ENCODE measurements at places on chromosomes 1 and 21.

- DNase-seq, result no peak
Measured at GRCh38 chr1:52238474-52238873, 96.6 kb downstream of the ZFYVE9 start.

DNA sequence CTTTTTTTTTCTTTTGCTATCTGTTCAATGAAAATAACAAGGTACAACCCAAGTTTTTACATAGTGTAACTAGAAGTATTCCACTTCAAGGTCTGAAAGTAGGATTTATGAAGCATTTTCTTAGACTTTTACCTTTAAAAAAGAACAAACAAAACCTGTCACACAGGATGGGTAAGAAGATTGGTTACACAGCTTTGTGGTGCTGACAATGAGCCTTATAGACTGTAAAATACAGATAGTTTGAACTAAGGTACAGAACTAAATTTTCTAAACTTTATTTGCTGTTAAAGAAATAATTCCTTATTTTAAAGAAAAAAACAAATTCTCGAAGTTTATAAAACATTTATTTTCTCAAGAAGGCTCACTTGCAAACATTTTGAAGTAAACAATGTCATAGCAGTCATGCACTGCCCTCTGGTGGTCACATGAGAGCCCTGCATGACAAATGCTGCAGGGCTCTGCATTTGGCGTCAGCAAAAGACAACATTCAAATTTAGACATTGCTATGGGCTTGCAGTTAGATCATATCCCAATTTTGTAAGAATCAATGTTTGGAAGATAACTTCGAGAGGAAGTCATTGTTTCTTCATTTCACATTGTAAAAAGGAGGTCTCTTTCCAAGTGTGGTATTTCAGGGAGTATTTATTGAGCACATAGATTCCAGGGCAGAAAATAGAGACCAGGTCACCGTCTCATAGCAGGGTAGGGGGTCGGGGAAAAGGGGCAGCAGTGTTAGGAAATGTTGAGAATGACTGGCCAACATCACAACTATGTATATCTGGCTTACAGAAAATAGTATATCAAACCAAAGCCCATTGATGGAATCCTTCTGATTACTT lies 115.3 kb upstream of the FMN2 start:
- peak; percentile 12 for DNase-seq

DNA sequence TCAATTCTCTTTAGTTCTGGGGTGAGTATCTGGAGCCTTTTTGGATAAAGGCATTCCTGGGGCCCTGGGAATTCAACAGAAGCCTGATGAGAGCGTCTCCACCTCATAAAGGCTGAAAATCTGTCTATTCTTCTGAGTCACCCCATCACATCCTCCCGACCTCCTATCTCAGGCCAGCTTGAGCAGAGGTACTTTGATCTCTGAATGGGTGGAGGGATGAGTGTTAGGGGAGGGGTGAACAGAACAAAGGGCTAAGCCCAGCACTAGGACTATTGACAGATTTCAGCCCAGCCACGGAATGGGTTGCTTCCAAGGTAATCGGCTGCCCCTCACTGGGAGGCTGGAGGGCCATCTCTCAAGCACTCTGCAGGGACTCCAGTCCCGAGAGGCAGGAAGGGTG lies 2.5 kb upstream of the MYBPH start:
- DNase-seq, result no peak

- DNase-seq, result no peak
Measured at GRCh38 chr1:226903819-226904716, 33.7 kb downstream of the PSEN2 start.

- no peak for DNase-seq
Measured at GRCh38 chr1:200458780-200459179, 48.9 kb upstream of the ZNF281 start.

DNA sequence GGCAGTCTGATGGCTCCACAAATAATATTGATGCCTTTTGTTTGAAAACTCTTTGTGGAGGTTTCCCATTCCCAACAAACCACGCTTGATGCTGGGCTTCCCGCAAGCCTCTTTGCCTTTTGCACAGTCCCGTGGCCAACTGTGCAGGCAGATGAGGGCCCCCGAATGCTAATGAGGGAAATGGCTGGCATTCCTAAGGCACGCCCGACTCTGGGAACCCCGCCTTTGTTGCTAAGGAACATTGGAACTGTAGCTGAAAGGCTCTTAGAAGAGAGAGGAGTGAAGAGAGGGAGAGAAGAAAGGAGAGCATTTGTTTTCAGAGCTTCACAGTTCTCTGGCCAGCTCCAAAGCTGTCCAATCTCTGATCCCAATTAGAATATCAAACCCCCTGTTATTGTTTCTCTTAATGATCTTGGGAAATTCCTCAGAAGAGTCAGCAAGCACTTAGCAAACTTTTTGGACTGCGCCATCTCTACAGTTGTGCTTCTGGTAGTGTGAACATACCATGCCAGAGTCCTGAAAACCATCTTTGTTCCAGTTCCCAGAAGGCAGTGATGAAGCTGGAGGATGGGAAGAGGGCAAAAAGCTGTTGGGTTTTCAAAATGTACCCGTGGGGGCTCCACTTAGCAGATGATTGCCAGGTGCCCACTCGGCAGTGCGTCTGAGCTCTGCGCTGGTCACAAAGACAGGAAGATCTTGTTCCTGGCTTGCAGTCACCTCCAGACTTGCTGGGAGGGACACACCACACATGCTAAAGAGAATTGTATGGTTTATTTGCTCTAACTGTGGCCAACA lies 60.1 kb upstream of the CYP2J2 start:
- no peak for DNase-seq

DNA sequence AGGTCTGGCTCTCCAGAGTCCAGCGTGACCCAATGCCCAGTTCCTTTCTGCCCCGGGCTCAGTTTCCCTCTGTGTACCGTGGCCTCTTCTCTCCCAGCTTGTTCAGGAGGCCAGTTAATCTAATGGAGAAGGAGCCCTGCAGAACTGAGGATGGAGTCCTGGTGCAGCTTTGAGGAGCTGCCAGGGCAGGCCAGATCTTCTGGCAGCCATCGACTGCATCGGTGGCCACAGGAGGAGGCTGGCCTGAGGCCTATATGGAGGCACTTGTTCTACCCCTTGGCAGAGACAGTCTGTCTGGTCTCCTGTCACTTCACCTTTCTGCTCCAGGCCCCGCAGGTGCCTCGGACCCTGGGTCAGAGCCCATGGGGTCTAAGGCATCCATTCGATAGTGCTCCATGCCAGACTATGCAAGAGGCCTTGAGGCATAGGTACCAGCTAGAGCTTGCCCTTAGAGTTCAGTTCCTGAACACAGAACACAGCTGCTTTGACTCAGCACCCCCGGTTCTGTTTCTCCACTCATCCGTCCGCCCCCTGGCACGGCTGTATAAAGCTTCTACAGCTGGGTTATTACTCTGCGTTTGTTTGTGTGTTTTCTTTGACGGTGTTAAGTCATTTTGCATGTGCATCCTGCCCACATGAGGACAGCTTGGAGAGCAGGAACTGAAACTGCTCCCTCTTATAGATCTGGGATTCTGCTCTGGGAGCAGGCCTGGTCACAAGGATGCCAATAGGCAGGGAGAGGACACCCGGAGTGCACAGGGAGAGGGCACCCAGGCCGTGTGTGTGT lies 18.5 kb upstream of the LRRN2 start:
- no peak for DNase-seq

- no peak for DNase-seq
Measured at GRCh38 chr1:107232426-107232825, 91.6 kb downstream of the NTNG1 start.

GRCh38 chr1:8016210-8016894 lies 9.8 kb downstream of the ERRFI1 start:
- DNase-seq, result no peak

DNA sequence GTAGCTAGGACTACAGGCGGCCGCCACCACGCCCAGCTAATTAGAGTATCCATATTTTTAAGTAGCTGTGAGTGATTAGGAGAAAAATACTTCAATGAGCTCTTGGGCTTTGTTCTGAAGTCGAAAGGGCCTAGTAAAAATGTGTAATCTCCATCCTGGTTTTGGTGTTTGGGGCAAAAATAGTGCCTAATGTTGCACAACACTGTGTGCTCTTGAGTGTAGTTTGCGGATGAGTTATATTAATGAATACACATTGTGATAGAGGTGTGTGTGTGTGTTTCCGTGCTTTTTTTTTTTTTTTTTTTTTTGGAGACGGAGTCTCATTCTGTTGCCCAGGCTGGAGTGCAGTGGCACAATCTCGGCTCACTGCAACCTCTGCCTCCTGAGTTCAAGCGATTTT lies 6.3 kb upstream of the ARID1A start:
- no peak for DNase-seq

DNA sequence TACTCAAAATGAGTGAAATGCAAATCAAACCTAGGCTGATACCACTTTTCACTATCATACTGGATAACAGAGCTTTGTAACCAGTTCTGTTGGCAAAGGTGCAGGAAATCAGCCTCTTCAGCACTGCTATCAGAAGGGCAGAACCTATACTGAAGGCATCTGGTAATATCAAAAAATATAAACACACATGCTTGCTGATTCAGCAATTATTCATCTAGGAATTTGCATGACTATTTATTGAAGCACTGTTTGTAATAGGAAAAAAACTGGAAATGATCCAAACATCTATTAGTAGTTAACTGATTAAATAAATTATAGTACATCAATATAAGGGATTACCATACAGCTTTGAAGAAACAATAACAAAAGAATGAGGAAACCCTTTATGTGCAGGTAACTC lies 21.4 kb downstream of the ARHGAP29 start:
- no peak for DNase-seq

- DNase-seq, result no peak
Measured at GRCh38 chr1:18608534-18608933, 22.1 kb upstream of the PAX7 start.

GRCh38 chr1:5580926-5581325 lies 411.3 kb downstream of the NPHP4 start:
- no peak for DNase-seq

- DNase-seq, result no peak
Measured at GRCh38 chr1:14873677-14874076, 275.2 kb downstream of the KAZN start.

DNA sequence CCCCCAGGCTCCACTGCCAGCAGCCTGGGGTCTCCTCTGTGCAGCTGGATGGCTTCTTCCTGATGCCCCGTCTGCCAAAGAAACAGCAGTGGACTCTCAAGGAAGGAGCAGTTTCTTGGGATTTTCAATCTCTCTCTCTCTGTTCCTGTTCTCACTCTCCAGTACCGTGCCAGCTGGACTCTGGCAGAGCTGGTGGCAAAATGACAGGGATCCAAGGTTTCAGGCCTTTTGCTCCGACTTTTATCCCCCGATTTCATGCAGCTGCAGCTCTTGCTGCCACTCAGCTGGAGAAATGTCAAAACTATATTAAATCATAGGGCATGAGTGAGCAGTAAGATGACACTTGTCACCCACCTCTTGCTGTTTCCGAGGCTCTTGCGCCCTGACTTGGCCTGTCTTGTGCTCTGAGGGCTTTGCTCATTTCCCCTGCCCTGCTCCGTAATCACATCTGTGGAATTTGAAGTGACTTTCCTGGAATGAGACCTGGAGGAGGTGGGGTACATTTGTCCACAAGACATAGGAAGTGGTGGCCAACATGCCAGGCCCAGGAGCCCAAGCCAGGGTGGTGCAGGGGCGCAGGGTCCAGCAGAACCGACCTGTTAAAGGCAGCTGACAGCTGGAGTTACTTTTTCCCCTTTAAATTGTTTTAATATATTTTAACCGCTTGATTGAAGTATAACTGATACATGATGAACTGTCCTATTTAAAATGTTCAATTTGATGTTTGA lies 576.2 kb downstream of the PTPRU start:
- no peak for DNase-seq

GRCh38 chr1:219564109-219564508 lies 48.8 kb downstream of the ZC3H11B start:
- DNase-seq, result no peak

- DNase-seq, result no peak
Measured at GRCh38 chr1:53733447-53733931, 5.5 kb downstream of the GLIS1 start.

DNA sequence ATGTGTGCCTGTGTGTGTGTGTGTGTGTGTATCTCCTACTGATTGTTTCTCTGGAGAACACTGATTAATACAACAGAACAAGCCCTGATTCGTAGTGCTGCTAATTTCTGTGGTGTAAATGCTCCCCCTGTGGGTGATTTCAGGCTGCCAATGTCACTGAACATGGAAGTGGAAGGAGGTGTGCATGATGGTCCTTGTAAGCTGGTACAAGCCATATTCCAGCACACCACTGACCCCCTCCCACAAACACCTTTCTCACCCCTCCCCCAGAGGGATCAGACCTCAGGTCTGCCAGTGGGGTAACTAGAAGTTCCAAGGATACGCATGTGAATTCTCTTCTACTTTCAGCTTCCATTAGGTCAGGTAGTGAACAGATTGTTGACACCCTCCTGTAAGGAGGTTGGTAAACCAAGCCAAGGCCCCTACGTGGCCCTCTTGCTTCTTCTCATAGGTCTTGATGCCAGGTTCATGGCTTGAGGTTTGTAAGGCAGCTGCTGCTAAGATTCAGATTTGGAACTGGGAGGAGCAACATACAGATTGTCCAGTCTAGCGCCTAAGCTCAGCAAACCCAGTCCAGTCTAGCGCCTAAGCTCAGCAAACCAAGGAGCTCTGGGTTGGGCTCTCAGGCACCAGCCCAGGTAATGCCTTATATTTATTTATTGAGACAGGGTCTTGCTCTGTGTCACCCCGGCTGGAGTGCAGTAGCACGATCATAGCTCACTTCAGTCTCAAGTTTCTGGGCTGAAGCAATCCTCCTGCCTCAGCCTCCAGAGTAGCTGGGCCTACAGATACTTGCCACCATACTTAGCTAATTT lies 38.7 kb downstream of the DHCR24 start:
- DNase-seq, result no peak

DNA sequence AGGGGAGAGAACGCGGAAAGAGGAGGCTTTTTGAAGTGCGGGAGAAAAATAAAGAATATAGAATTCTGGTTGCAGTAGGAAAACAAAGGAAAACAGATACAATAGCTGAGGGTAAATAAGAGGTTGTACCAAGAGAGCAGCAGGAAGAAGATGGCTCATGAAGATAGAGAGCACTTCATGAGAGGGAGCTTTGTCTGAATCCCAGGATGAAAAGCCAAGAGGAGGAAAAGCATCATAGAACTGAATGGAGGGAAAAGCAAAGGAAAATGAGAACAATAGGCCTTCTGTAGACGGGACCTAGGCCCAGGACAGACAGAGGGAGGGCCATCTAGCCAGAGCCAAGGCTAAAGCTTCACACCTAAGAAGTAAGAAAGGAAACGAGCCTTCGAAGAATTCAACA lies 49.5 kb downstream of the ATP6V1G3 start:
- DNase-seq, result no peak

- DNase-seq, result no peak
Measured at GRCh38 chr1:172135076-172135672, 285.3 kb upstream of the C1orf105 start.

DNA sequence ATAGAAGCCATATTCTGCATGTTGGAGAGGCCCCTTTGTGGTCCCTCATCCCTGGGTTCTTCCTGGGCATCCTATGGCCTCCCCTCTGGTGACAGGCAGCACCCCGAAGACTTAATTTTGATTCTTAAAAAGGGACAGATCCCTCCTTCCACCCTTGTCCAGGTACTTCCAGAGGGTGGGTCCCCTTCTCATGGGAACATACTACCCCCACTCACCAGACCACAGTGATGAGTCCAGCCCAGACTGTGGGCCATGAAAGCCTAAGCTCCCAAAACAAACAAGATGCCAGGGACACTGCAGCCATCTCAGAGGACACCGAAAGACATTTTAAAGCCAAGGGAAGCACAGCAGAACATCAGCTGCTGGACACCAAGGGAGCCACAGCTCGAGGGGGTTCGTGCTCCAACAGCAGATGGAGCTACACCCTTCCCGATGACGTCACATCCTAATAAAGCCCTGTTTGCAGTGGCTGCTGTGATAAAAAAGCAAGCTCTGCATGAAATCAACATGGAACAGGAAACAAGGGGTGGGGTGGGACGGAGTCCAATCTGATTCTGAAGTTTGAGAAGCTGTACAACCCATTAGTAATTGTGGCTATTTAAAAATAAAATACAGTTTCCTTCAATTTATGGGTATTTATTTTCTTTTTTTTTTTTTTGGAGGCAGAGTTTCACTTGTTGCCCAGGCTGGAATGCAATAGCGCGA lies 32.4 kb downstream of the GNB1 start:
- DNase-seq, result no peak

Data from stimulated activated CD4-positive, alpha-beta T cell treated with anti-CD3 and anti-CD28 coated beads, Interleukin-12 subunit alpha, Interleukin-12 subunit beta, amount 100 ng/mL, for 48 hours (primary cell).